CD8-positive, alpha-beta memory T cell (primary cell): ENCODE measurements at places on chromosomes 1 and 21.

- DNase-seq: no peak
Observed at GRCh38 chr1:29736582-29737188, 500.4 kb downstream of the PTPRU start.

DNA sequence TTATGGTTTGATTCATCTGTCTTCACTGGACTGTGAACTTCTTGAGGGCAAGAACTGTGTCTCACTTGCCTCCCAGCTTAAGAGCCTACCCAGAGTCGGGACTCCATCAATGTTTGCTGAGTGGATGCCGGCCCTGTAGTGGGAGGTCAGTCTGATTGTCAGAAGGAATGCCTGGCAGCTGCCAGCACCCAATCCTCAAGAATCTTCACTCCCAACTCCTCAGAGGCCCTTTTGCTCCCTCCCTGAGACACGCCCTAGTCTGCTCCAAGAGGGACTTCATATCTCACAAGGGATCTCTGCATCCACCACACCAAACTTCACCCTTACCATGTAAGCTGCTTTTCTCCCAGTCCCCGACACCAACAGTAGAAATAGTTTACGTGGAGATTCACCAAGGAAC lies 15.2 kb upstream of the KDM4A start:
- DNase-seq: no peak

GRCh38 chr1:182484531-182485257 lies 34.7 kb downstream of the RGSL1 start:
- no peak for DNase-seq

DNA sequence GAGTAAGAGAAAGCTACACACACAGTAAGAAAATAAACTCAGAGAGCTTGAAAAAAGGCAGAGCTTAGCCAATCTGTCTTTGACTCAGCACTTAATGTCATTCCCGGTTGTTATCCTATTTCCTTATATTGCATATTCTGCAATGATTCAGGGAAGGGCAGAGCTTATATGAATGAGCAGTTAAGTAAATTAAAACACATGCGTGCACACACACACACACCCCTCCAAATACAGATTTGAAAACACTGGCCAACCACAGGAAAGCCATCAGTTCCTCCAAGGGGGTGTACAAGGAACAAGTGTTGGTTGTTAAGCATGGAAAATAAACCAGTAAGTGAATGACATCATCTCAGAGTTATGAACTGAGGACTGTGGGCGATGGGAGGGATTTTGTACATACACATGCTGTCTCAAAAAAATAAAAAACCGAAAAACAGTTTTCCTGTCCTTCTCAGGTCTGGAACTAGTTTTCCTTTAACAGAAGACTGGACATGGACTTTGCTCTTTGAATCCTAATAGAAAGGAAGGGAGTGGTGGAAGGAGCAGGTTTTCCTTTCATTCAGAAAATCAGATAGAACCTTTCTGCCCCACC lies 1.0 kb downstream of the IQGAP3 start:
- DNase-seq: no peak

DNA sequence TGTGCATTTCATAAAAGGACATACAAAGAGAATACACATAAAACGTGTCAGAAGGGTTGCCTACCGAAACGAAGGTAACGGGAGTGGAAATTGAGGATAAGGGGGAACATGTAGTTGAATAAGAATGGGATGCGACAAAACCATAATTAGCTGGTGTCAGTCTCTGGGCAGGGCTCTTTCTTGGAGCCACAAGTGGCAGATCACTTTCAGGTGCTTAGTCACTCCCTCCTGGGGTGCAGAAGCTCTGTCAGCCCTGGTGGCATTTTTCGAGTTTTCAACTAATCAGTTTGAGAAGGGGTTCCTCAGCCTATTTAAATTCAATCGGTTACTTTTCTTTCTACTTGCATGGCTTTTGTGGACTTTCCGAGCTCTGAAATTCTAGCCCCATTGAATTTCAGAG lies 133.9 kb upstream of the IGSF21 start:
- DNase-seq: no peak

GRCh38 chr1:9296850-9297249 lies 4.2 kb downstream of the SPSB1 start:
- no peak for DNase-seq

DNA sequence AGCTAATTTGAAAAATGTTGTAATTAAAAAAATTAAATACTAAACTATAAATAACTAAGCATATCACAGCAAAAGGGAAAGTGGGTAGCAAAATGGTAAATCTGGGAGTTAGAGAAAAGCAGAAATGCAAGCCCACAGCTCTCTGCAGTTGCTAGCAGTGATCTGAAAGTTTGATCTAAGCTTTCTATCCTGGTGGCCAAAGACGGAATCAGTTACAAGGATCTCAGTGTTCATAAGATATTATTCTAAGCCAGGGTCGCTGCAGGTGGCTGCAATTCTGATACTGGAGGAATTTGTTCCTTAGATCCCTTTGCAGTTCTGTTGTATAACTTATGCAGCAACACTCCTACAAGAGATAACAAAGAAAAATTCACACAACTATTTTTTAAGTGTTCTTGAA lies 363.7 kb downstream of the SETD4 start:
- DNase-seq: no peak

GRCh38 chr1:244216836-244217235 lies 165.8 kb downstream of the ZBTB18 start:
- no peak for DNase-seq

- DNase-seq: no peak
Observed at GRCh38 chr1:71738910-71739309, 543.4 kb downstream of the NEGR1 start.

DNA sequence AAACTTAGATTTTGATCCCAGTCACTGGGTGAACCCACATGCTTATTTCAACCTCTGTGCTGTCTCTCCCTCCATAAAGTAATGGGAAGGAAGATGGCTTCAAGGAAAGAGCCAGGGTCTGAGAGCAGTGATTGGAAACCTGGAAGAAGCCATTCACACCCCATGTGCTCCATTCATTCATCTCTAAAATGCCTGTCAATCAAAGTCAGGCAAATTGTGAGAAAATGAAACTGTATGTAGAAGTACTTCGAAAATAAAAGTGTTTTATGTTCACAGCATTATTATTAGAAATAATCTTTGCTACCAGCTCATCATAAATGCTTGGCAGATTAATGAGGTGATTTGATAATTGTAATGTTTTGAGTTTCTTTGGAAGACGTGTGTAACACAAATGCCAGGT lies 61.0 kb downstream of the ACP6 start:
- DNase-seq: no peak
